ENCODE measurements at places on chromosomes 2 and 18.
A peak's percentile ranks its signal among the peaks of the same experiment; 100 is the strongest.

DNA sequence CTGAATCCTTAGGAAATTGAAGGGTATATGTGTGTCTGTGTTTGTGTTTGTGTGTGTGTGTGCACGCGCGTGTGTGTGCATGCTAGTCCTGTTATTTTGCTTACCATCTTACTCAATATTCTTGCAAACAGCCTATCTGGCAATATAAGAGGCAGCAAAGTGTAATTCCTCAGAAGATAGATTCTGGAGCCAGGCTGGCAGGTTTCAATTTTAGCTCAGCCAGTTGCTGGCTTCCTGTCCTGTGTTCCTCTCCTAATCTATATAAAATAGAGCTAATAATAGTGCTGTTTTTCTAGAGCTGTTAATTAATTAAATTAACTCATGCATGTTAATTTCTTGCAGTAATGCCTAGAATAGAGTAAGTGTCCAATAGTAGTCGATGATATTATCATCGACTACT lies 256.2 kb downstream of the PIK3C3 start:
- no peak for DNase-seq

GRCh38 chr2:179842498-179843153 lies 18.8 kb downstream of the ZNF385B start:
- peak; percentile 21 for DNase-seq

DNA sequence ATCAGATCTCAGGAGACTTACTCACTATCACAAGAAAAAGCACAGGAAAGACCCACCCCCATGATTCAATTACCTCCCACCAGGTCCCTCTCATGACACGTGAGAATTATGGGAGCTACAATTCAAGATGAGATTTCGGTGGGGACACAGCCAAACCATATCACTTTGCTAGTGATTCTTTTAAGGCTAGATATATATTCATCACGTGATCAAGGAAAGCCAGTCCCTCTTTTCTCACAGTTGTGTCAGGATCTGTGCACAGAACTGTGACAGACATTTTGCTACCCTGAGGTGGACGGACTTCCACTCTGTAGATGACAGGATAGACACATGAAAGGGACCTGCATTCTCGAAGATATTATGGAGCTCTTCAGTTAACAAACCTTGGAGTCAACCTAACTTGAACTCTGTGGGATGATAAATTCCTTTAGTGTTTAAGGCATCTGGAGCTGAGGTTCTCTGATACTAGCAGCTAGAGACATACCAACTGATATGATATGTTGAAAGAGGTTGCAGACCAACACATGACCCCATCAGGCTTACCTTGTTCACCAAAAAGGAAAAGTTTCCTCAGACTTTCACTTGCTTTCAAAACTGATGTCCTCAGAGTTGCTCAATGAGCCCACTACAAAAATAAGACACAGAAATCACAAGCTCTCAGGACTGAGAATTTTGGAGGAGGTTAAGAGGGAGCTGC lies 66.3 kb upstream of the SCG2 start:
- DNase-seq, result no peak

GRCh38 chr2:42492691-42493467 lies 903 bp downstream of the KCNG3 start:
- DNase-seq, result no peak

DNA sequence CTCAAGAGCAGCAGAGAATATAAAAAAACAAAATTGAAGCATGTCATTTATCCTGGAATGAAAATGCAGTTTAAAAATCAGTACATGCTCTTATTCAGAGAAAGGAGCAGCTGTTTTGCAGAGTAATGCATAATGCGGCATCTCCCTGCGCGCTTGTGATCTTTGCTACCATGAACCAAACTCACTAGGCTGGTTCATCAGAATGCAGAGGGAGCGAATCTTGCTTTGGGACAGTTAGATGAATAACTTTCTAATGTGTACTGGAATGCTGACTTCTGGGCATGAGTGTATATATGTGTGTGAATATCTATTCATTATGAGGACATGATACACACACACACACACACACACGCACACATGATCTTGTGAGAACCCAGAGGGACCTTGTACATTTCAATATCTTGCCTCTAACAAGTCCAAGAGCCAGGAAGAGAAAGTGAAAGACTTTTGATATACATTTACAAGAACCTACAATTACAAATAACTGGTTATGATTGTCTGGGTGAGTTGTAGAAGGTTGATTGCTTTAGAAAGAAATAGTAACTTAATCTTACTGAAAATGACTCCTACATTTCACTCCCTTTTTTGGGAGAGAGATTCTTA lies 54.1 kb upstream of the THOC1 start:
- no peak for DNase-seq

DNA sequence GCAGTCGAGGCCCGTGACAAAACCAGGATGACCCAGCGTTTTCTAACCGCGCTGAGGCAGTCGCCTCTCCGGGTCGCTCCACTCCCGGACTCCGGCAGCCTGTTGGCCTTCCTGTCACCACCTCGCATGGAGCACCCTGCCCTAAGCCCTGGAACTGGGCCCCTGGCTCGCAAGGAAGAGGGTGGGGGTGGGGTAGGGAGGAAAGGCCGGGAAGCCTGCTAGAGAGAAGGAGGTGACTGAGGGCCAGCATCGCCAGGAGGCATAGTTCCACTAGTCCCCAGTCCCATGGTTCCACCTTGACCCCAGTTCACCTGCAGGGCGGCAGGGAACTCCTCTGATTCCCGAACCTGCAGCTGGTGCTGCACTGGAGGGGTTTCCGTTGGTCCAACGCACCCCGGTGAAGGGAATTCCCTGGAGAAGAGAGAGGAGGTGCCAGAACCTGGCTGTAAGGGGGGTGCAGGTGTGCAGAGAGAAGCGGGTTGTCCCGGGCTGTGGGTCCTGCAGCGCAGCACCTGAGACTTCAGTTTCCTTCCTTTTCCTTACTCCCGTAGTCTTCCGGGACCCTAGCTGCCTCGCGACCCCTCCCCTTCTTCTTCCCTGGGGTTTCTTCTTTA lies 11.8 kb upstream of the EN1 start:
- no peak for DNase-seq

DNA sequence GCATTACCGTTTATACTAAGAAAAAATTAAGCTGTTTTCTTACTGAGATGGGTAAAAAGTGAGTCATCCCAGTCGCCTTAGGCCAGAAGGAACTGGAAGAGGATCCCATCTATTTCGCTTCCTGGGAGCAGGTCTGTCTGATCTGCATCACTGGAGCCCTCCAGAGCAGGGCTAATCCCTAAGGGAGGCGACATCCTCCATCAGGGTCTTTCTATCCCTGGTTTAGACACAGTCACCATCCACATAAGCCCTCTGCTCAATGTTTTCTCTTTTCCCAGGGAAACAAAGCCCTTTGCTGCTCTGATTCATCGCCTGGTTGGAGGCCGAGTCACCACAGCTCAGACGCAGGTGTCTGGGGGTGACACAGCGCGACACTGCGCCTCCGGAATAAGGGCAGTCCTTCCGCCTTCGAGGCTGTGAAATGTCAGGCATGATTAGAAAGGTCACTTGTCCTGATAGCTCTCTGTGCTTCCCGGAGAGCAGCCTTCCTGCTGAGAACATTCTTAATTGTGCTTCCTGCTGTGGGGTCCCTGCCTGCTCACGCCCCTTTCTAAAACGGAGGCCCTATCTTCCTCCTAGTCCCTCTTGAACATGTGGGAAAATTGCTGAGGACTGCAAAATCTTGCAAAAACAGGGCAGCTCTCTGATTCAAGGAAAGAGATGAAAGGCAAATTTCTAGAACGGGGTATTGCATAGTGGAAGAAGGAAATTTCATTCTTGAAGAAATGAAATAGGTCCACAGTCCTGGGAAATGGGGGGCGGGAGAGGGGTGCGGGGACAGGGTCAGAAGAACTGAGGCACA lies 56.3 kb downstream of the MARCHF4 start:
- DNase-seq, result no peak

DNA sequence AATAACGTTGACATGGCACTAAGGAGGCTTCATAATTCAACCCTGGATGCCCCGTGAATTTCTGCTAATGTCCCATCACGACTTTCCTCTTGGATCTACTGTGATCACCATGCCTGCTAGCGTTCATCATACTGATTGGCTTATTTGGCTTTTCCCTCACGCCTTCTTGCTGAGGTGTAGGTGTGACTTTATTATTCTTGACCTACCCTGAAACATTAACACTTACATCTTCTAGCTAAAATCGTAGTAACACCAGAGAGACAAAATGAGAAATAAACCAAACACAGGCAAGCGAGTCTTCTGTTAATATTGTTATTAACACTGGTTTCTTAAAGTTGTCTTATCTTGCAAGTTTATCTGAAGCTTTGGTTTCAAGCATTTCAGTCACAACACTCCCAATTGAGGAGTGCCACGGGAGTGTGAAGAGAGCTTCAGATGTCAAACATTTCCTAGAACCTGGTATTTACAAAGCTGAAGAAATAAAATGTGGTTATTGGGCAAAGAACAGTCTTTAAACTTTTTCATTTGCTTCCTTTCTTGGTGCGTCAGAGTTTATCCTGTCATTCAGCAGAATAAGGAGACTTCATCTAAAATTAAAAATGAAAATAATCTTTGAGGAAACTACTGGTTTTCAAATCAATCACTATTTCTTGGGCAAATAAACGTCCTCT lies 15.4 kb upstream of the STAT1 start:
- DNase-seq, result no peak

DNA sequence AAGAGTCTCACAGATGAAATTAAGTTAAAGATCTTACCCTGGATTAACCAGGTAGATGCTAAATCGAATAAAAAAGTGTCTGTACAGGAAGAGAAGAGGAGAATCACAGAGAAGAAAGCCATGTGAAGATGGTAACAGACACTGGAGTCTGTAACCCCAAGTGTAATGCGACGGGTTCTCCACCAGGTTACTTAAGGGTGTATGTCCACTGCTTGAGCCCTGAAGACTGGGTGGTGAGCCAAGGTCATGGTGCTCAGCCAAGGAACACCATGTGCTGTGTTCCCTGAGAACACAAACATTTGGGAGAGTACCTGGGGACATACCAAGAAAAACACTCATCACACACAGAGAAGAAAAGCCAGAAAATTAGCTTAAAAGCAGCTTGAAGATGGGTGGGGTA lies 8.2 kb upstream of the ACADL start:
- no peak for DNase-seq

GRCh38 chr2:43203373-43203772 lies 23.0 kb downstream of the ZFP36L2 start:
- DNase-seq, result no peak

DNA sequence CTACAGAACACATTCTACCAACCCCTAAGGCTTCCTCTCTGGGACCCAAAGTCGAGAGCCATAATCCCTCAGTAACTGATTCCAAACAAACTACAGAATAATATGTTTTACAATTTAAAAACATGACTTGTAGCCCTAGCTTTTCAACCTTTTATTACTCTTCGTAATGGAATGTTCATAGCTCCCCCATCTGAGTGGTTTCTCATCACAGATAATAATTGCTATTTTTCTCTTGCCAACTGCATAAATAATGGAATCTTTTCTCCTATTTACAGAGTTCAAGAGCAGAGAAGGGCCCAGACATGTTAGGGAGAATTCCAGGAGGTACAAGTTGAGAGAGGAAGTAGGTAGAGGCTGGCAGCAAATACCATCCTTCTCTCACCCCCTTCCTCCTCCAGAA lies 59.9 kb upstream of the CERS6 start:
- no peak for DNase-seq

DNA sequence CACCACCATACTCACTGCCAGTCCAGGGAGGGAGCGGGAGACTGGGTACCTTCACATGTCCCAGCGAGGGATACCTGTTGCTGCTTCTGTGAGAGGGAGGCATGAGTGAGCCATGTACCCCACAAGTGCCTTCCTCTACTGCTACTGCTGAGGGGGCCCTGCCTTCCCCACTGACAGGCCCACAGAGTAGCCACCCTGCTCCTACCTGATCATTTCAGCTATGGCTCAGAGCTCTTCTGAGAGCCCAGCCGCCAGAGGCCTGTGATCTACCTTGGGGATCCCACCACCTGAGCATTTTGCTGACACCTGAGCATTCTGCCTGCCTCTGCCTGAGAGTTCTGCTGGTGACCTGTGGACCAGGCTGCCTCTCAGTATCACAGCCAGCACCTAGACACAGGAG lies 137.6 kb downstream of the FSIP2 start:
- no peak for DNase-seq

DNA sequence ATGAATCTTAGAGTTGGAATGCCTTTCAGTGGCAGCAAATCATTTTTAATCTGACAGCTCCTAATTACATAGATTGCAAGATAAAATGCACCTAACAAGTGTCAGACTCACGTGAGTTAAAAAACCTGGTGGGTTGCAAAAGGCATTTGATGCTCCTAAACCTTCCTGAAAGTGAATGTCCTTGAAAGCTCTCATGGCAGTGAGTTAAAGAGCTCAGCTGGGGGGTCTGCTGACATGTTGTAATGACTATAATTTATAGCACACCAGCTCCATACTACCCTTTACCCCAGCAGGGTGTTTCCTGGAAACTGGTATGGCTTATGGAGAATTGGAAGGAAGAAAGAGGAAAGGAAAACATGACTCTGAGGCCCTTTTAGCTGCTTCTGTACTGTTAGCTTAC lies 91.9 kb upstream of the CAVIN2 start:
- DNase-seq, result no peak

- DNase-seq, result no peak
Measured at GRCh38 chr18:4797002-4797685, 342.0 kb upstream of the DLGAP1 start.

- no peak for DNase-seq
Measured at GRCh38 chr2:99865818-99866676, 276.3 kb downstream of the AFF3 start.

DNA sequence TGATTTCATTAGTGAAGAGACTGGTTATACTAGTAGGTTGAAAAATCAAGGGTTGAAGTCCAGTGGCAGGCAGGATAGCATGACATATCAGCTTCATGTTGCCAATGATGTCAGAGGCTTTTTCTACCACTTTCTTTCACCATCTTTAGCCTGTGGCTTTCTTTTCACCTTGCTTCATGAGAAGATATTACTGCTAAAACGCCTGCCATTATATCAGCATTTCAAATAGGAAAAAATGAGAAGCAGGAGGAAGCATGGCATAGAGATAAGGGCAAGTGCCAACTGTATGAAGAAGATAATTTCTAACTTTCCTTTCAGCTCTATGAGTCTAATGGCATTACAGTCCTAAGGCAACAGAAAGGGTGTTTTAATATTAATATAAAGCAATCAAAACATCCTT lies 270.2 kb upstream of the SYT4 start:
- DNase-seq, result no peak

GRCh38 chr18:31146809-31147208 lies 15.8 kb downstream of the DSC1 start:
- no peak for DNase-seq

DNA sequence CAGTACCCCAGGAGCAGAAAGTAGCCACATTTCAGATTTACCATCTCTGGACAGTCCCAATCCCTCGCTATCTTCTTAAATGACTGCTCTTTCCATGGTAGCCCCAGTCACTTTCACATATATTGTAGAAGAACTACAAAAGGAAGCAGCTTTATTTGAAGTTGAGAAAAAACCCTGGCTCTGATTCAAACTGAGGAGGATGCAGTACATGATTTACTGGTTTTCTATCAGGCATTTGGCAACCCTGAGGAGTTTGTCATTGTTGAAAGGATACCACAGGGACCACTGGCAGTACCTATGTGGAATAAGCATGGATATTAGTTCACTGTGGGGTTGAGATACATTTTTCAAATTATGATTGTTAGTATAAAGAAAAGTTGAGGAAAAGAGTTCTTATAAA lies 640.9 kb upstream of the SETBP1 start:
- no peak for DNase-seq
